Stimulated activated CD4-positive, alpha-beta T cell treated with anti-CD3 and anti-CD28 coated beads, Interleukin-4, amount 100 ng/mL, for 1 hour (primary cell): ENCODE measurements at places on chromosomes 1 and 21.

GRCh38 chr1:154829062-154829461 is 41.0 kb downstream of the KCNN3 start:
- no peak for DNase-seq

GRCh38 chr1:25550683-25551310 is 7.4 kb downstream of the LDLRAP1 start:
- no peak for DNase-seq

DNA sequence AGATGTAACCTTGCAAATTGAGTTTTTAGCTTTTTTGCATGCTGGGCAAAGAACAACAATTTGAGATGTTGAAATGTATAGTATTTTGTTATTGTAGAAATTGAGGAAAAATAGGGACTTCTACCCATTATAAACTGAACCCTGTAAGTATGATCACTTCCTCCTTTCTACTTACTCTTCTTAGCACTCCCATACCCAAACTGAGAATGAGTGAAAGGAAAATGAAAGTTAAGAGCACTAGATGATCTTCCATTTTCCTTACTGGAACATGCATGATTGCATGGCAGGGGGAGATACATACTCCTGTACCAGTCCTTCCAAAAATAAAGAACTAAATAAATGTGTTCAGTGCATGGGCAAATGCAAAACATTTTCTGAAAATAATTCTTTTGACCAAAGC is 107.4 kb upstream of the KIAA1614 start:
- no peak for DNase-seq

GRCh38 chr1:73537400-73537799 is 660.6 kb downstream of the LRRIQ3 start:
- no peak for DNase-seq

DNA sequence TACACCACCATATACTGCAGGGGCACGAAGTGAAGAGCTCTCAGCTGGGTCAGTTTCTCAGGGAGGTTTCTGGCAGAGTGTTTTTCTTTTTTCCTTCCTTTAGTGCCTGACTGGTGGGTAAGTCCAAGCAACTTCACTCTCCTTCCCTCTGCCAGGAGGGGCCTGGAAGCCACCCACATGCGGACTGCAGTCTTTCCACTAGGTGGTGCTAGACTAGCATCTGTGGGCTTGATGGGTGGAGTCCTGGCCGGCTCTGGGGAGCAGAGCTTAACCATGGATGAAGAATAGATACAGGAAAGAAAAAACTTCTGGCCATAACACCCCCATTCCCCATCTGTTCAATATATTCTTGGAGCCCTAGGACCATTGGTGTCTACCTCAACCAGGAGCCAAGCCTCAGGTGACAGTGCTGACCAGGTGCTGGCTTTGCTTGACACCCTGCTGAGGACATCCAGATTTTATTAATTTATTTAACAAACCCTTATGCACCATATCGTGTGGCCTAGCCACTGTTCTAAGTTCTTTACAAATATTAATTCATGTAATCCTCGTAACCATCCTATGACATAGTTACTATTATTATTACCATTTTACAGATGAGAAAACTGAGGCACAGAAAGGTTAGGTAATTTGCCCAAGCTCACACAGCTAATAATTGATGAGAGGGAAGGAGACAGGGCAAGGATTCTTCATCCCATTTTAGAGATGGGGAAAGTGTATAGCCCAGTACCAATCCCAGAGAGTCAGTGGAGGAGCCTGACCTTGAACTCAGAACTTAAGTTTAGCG is 126.7 kb upstream of the CSF3R start:
- peak; percentile 9 for DNase-seq

- DNase-seq: peak; percentile 79
These were observed 71.8 kb upstream of the ADAM30 start for GRCh38 chr1:119968068-119968492.

- DNase-seq: no peak
These were observed 3.0 kb downstream of the OLFML3 start for GRCh38 chr1:113981962-113982931.

DNA sequence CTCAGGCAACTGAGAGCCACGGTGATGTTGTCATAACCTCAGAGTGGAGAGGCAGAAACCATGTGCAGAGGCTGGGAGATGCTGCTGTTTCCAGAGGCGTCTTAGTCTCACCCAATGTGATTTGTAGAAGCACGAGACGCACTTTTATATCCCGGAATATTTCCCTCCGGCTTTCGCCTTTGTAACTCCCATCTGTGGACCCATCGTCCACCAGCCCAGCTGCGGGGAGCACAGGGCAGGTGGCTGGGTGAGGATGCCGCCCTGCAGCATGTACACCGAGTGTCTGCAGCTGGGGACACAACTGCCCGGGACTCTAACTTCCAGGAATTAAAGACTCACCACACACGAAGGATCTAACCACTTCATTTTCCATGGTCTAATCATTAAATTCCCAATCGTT is 43.5 kb downstream of the UBASH3A start:
- no peak for DNase-seq

- DNase-seq: no peak
These were observed 242.4 kb downstream of the PLPP3 start for GRCh38 chr1:56336982-56337381.

- DNase-seq: no peak
These were observed 576.6 kb downstream of the NPHP4 start for GRCh38 chr1:5415606-5416005.

GRCh38 chr21:33684923-33685560 is 42.7 kb downstream of the ITSN1 start:
- DNase-seq: no peak

GRCh38 chr1:199282751-199283305 is 644.0 kb downstream of the PTPRC start:
- DNase-seq: no peak

DNA sequence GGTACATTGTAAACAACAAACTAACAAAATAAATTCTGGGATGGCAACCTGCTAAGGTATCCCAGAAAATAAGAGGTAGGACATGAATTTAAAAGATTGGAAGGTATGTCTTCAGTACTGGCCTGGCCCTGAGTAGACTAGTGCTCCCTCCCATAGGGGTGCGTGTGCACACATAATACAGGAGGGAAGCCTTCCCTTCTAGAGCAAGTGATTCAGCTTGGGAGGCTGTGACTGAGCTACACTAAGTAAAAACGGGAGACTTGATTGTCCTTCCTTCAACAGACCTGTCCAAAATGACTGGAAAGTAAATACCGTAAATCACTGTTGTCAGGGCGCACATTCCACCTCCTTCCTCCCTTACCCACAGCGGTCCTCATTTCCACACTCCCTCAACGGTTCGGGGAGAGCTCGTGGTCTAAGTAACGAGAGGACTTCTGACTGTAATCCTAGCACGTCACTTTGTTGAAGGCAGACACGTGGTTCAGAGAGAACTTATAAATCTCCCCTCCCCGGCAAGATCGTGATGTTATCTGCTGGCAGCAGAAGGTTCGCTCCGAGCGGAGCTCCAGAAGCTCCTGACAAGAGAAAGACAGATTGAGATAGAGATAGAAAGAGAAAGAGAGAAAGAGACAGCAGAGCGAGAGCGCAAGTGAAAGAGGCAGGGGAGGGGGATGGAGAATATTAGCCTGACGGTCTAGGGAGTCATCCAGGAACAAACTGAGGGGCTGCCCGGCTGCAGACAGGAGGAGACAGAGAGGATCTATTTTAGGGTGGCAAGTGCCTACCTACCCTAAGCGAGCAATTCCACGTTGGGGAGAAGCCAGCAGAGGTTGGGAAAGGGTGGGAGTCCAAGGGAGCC is at the start of gene TGFB2:
TSS of gene TGFB2 (plus strand) at position 523 of the 859 bp plus-strand sequence. CDS start 1,366 bp downstream, outside the sequence.
- DNase-seq: peak; percentile 12

DNA sequence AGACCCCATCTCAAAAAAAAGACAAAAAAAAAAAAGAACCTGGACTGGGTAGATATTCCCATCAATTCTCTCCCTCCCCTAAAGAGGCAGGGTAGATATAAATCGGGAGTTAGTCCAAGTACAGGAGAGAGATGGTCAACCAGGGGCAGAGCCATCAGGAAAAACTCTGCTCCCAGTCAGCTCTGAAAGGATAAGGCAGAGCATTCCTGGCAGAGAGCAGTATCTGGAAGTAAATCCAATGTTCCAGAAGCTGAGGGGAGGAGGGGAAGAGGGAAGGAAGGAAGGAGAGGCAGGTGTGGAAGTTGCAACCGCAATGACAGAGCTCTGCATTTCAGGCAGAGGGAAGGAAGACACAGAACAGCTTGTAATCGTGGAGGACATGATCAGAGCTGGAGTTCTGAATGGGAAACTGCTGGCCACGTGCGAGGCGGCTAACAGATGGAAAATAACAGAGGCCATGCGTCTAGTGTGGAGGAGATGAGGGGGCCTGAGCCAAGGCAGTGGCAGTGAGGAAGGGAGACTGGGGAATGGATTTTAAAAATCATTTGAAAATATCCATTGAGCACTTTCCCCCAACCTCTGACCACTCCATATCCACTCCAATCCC is 15.3 kb upstream of the VWA5B1 start:
- DNase-seq: no peak

- DNase-seq: no peak
These were observed 692.3 kb downstream of the RWDD3 start for GRCh38 chr1:95926331-95926730.

DNA sequence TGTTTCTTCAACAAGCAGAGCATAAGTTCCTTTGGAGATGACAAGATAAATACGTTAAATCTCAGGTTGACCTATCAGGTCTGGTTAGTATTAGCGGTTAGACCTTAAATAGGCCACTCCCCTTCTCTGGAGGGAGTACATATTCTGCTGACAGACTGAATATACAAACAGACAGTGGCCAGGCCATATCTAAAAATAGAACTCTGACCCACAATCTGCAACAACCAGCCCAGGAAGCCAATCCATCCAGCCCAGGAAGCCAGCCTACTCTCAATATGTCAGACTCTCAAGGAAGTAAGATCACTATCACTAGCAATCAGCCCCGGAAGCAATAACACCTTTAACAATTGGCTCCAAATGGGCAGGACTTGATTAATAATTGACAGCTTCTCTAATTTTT is 6.7 kb downstream of the IL20 start:
- DNase-seq: no peak

DNA sequence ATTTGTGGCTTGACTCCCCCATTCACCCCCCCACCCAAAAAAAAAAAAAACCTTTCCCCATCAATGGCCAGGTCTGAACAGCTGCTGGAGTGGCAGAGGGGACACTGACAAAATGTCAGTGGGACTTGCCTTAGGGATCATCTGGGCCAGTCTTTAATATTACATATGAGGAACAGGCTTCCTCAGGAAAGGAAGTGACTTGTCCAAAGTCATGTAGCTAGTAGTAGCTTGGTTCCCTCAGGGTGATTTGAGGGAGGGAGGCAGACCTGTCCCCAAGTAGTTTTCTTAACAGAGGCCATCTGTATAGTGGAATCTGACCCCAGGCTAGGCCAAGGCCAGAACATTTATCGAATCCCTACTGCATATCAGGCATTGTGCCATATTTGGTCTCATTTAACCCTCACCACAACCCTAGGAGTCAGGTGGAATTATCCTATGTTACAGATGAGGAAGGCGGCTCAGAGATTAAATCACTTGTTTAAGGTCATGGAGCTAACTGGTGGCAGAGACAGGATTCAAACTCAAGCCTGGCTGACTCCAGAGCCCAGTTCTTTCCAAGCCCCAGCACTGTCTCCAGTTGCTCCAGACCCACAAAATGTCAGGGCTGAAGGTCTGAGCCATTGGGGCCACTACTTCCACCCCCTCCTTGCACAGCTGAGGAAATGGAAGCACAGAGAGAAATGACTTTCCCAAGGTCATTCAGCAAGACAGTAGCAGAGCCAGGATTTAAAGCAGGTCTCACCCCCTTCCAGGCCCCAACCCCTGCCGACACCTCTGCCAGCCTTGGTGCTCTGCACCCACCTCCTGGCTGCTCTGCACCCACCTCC is 10.4 kb downstream of the ZBTB7B start:
- DNase-seq: no peak

GRCh38 chr1:38344716-38345115 is 298.1 kb upstream of the POU3F1 start:
- DNase-seq: no peak

GRCh38 chr1:11294951-11295350 is 22.0 kb downstream of the UBIAD1 start:
- no peak for DNase-seq

DNA sequence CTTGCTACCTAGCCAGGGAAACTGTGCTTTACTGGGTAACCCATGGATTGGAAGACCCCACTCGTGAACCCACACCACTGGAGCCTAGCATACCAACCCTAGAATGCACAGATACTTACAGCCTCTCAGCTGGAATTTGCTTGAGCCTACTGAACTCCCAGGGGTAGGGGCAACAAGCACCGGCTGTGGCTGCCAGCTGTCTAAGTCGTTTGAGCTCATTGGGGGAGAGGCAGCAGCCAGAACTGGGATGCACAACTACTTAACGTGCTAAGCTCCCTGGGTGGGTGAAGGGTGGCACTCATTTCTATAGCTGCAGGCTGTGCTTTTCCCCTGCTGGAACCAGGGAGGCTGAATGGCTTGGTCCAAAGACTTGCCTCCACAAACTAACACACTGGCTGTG is 212.4 kb downstream of the ZNF648 start:
- no peak for DNase-seq

- DNase-seq: no peak
These were observed 22.8 kb upstream of the ABCA4 start for GRCh38 chr1:94143809-94144176.

GRCh38 chr1:42767510-42768000 is 506 bp downstream of the C1orf50 start:
- DNase-seq: no peak

DNA sequence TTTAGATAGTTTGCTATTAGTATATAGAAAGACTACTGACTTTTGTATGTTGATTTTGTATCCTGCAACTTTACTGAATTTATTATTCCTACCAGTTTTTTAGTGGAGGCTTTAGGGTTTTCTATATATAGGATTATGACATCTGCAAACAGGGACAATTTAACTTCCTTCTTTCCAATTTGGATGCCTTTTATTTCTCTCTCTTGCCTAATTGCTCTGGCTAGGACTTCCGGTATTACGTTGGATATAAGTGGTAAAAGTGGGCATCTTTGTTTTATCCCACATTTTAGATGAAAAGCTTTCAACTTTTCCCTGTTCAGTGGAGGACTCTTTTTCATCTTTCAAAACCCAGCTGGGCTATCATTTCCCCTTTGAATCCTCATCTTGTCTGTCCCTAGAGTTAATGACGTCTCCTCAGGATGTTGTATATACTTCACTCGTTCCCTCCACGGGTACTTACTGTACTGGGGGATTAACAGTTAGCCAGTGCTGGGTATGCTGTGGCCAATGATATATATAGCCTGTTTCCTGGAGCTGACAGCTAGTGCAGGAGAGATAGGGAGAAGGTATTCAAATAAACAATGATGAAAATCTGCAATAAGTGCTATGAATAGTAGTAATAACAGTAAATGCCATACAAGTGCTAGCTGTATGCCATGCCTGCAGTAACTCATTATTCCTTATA is 9.8 kb downstream of the ACOT11 start:
- DNase-seq: no peak

DNA sequence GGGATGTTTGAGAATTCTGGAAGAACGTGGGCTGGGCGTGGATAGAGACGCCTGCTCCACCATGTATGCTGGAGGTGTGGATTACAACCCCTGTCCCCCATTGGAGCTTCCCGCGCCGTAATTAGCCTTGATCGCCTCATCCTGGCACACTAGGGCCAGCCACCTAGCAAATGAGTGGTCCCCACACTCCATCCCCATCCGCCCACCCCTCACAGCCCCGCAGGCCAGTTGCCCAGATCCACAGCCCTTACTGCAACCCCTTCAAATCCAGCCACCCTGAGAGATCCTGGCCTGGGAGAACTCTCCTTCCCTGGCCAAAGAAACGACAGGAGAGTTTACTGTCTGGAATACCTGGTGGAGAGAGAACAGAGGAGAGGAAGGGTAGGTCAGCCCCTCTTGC is 375 bp upstream of the GJA4 start:
- DNase-seq: no peak
